ENCODE measurements at places on chromosomes 1 and 21.

DNA sequence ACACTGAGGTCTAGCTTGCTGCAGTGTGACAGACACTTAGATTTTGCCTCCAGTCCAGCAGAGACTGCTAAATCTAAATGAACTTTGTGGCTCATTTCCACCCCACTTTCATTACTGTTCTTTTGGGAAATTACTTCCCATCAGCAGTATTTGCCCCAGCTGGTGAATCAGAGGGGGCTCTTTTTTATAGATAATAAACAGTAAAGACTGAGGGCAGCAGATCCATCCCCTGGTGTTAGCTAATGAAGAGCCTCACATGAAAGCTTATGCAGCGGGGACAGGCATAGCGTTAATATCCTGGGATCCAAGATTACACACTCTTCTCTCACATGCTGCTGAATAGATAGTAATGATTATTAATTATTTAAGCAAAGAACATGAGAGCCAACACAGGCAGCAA lies 6.4 kb upstream of the CTNNBIP1 start:
- DNase-seq, result no peak

- no peak for DNase-seq
Observed at GRCh38 chr1:64967381-64967780, 1.0 kb upstream of the JAK1 start.

DNA sequence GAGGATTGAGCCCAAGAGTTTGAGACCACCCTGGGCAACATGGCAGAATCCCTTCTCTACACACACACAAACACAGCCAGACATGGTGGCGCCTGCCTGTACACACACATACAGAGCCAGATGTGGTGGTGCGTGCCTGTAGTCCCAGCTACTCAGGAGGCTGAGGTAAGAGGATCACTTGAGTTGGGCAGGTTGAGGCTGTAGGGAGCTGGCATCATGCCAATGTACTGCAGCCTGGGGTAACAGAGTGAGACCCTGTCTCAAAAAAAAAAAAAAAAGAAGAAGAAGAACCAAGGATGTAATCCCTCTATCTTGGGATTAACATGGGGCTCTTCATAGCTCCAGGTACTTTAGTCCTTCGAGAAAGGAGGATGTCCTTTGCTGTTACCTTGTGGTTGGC lies 29.4 kb upstream of the PIGV start:
- no peak for DNase-seq

DNA sequence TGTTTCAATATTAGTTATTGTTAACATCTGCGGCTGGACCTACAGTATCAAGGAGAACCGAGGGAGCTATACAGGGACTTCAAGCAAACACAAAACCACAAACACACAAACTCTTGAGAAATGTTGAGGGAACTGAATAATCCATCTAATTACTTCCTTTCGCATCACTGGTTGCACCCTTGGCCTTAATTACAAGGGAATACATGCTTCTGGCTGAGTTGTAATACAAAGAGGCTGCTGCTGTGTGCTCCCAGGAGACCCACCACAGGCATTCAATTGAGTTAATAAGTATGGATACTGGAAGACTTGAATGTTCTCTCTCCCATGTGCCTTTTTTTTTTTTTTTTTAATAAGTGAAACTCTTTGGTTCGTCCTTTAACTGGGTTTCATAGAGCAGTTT lies 16.8 kb upstream of the SMYD2 start:
- DNase-seq, result peak; percentile 64

Measured in fibroblast of skin of scalp (primary cell).